NCI-H1417 (cell line): ENCODE measurements at places on chromosomes 5 and 9.

DNA sequence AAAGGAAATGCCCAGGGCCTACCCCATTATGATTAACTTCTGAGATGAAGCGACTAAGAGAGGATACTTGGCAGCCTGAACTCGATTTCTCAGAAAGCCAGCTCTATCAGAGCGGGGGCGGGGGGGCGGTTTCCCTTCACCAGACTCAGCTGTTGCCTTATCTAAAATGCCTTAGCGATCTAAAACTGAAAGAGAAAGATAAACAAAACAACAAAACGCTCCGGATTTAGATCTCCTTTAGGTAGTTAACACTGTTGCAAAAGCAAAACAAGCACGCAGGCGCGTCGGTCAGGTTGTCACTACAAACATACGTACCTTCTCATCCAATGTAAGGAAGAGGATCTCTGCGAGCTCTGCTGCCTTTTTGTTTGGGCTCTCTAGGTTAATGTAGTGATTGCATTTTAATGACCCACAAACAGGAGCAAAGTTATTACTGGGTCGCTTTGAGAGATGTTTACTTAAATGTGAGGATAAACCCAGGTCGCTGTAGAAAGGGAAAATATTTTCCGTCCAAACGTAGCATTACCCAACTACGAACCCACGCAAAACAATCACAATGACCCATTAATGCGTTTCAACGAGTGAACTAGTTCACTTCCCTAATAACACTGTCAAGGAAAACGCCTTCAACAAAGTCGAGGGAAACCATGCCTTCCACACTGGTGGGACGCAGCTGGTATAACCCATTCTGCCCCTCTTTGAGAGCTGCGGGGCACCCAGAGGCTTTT is 982 bp downstream of the EPB41L4A start:
- peak; percentile 46 for DNase-seq

- no peak for DNase-seq
These were observed 682.3 kb upstream of the ST8SIA4 start for GRCh38 chr5:101585366-101585765.

DNA sequence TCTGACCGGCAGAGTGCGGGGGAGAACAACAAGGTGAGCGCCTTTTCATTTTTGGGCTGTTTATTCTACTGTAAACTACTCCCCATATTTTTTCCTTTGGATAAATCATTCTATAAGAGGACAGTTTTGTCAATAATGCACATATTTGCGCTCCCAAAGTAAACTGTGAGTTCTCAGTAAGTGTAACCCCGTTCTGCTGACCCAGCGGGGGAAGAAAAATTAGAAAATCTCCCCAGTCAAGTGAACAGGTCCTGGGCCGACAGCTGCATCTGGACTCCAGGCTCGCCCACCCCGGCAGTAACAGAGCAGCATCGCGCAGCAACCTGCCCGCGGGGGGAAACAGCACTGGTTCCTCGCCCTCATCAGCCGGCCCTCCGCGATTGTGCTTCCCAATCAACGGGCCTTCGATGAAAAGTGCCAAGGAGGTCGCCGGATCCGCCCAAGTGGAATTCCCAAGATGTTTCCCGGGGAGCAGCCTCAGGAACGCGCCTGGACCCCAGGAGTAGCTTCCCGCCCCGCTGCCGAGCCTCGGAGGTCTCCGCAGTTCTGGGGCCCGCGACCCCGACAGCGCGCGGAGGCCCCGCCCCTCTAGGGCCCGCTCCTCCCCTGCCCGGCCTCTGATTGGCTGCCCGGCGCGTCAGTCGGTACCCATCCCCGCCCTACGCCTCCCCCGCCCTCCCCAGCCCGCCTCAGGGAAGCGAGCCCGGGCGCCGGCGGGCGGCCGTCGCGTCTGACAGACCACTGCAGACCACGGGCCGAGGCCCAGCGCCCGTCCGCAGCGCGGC is at the start of gene OTULINL:
OTULINL (plus strand) TSS at position 687 of the 785 bp plus-strand sequence. CDS start 103 bp downstream, outside the sequence.
- peak; percentile 95 for DNase-seq

- DNase-seq, result no peak
These were observed 47.8 kb upstream of the IL17B start for GRCh38 chr5:149426931-149427330.

DNA sequence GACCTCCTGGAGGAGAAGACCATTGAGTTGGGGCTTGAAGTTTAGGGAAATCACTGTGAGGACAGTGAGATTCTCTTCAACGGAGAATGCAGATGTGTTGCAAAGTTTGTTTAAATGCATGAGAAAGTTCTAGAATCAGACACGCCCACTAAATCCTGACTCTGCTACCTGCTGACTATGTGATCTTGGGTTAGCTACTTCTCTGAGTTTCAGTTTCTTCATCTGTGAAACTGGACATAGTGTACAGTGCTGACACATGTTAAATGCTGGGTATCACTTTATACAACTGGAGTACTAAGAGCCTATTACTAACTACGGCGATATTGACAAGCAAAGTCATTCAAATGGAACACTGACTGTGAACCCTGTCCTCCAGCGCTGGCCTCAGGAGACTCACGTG is 255.5 kb downstream of the HSPA4 start:
- no peak for DNase-seq

- DNase-seq, result no peak
These were observed 82.1 kb downstream of the FBN2 start for GRCh38 chr5:128455841-128456361.

- no peak for DNase-seq
These were observed 152.4 kb downstream of the LRRC70 start for GRCh38 chr5:62731022-62731421.

- peak; percentile 16 for DNase-seq
These were observed 524.3 kb downstream of the PSAT1 start for GRCh38 chr9:78821126-78821822.

DNA sequence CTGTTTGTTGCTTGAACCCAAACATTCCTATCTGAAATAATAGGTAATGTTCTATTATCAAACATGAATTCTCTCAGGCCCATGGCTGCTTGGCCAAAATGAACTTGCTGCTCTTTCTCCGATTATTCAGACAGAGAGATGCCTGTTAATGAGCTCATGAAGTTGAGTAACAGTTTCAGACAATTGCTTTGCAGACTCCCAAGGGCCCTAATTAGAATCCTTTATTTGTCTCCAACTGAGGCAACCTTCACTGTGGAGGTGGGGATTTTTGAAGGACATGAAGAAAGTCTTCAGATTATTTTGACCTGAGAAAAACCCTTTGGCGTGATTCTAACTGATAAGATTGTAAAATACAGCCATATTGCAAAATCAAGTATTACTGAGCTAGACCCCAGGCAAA is 466.7 kb downstream of the NFIB start:
- DNase-seq, result no peak

DNA sequence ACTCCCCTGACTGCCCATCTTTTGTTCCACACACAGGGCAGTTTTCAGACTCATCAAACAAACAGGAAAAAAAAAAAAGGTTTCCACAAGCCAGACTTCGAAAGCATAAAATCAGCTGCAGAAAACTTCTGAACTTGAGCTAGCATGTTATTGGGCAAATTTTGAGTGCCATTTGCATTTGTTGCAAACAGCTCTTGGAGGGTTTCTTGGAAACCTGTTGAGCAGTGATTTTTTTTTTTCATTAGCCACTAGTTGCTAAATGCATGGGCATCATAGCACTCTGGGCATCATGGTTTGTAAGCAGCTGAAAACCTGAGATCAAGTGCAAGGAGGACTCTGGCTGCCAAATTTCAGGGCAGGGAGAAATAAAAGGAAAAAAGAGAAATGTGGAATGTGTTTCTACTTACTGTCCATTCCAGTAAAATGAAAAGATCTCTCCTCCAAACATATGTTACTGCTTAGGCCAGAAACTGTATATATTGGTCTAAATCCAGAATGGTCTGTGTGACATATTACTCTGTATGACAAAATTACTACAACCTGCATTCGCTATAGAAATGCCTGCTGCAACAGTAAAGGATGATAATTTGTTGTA is 85.2 kb upstream of the SMIM23 start:
- no peak for DNase-seq

DNA sequence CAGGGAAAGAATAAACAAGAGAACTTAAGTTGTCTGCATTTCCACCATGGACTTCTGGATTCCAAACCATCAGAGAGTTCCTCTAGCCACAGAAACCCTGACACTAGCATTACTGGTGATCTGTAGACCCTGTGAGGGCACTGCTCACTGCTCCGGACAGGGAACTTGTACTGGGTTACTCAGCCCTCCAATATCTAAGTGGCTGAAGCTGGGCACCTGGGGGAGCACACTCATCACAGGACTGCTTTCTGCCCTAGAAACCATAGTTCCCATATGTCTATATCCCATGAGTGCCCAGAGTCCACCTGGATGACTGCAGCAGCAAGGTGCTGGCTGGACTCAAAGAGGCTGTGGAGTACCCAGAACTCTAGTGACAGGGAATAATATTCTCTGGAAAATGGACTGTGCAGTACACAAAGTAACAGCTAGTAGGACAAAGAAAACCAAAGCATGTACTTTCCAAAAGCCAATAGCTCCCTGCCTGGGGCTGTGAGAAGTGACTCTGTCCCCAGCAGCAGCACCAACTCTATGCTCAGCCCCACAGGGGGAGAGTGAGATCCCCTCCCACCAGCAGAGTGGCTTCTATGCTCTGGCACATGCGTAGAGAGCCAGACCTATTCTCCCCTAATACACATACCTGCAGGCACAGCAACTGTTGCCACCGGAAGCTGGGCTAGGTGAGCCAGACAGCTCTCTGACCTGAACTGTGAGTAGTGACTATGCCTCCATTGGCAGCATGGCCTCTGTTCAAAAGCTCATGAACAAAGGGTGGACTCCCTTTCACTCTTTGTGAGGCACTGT is 472.9 kb upstream of the FTMT start:
- no peak for DNase-seq

GRCh38 chr5:173664154-173664526 is 47.7 kb upstream of the BOD1 start:
- no peak for DNase-seq

- DNase-seq, result no peak
These were observed 246.4 kb downstream of the FAM114A2 start for GRCh38 chr5:153792305-153792704.

DNA sequence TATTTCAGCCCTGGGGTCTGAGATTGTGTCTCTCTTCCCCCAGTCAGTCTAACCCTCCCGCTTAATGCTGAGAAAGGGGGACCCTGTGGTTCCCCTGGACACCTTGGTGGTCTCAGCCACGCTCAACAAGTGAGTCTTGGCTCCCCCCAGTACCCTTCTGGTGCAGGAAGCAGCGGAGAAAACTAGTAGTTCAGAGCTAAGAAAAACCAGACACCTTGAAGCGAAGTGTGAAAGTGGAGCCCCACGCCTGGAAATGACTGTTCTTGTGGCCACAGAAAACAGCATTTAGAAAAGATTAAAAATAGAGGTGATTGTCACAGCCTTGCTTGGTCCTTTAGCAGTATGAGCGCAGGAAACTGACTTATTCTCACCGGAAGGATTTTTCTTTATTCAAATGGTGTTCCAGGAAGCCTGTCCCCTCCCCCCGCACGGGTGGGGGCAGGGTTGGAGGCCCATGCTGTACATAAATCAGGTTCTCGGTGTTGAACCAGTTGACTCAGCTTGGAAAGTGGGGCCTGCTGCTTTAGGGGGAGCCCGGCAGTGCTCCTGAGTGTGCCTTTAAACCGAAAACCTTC is 8.1 kb downstream of the ARPC5L start:
- no peak for DNase-seq

GRCh38 chr9:110278080-110278707 is 21.9 kb upstream of the TXN start:
- peak; percentile 46 for DNase-seq

- no peak for DNase-seq
These were observed 79.1 kb upstream of the MAN2A1 start for GRCh38 chr5:109610581-109610980.

- no peak for DNase-seq
These were observed 46.8 kb downstream of the ITGA2 start for GRCh38 chr5:53035868-53036381.
